ENCODE measurements at places on chromosomes 16 and 17.

GRCh38 chr16:10561001-10561400, 19.4 kb downstream of the EMP2 start:
- no peak for DNase-seq

DNA sequence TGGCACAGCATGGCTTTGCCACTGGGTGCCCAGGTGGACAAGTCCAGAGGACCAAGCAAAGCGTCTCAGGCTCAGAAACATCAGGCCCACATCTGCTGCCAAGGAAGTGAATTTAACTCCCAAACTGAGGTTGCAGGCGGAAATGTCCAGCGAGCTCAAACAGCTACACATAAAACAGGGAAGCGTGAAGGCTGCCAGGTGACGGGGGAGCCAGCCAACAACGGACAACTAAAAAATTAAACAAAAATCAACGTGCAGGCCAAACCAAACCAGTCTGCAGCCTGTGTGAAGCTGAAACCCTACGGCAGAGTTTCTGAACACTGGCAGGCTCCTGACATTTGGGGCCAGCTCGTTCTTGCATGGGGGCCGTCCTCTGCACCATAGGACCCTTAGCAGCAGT, 2.5 kb downstream of the TK1 start:
- DNase-seq = no peak

DNA sequence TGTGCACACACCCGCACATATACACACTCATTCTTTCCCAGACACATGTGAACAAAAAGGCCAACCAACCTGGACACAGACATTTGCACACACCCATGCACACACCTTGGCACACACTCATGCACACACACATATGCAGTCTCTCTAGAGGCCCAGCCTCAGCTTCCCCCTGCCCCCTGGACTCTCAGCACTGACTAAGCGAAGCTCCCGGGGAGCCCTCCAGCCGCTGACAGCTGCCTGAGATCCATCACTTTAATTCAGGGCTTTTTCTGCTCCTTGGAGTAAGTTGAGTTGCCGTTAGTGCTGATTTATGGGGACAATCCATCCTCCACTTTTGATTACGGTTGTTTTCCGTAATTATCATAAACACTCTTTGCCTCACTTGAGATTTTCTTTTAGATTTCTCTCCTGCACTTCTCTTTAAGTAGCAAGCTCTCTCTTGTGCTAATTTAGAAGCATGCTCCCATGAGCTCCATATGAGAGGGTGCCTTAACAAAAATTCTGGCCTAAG, 158.6 kb upstream of the CDC42EP4 start:
- no peak for DNase-seq

GRCh38 chr17:79132271-79133064, 57.8 kb downstream of the ENGASE start:
- no peak for DNase-seq

DNA sequence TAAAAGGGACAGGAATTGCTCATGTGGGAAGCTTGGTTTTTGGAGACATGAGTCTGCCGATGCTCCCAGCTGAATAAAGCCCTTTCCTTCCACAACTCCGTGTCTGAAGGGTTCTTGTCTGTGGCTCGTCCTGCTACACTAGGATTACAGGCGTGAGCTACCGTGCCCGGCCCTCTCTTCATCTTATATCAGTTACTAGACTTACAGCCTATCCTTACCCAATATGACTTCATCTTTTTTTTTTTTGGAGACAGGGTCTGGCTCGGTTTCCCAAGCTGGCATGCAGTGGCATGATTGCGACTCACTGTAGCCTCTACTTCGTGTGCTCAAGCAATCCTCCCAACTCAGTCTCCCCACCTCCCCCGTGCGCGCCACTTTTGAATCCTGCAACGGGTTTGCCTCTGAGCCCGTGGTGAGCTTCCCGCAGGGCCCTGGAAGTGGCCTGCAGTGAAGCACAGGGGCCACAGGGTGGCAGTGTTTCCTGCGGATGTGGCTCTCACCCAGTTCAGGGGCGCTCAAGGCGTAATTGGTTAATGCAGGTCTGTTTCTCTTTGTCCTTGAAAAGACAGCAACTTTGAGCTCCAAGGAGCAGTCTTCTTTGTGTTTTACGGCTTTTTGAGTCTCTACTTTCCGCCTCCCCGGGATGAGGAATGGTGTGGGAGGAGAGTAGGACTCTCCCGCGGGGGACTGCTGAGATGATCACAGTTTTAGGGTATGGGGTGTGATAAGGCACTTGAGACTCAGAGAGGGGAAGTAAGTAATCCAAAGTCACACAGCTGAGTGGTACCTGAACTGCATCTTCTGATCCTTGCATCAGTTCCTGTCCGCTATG, 22.7 kb upstream of the GPRC5B start:
- DNase-seq = peak; percentile 49

DNA sequence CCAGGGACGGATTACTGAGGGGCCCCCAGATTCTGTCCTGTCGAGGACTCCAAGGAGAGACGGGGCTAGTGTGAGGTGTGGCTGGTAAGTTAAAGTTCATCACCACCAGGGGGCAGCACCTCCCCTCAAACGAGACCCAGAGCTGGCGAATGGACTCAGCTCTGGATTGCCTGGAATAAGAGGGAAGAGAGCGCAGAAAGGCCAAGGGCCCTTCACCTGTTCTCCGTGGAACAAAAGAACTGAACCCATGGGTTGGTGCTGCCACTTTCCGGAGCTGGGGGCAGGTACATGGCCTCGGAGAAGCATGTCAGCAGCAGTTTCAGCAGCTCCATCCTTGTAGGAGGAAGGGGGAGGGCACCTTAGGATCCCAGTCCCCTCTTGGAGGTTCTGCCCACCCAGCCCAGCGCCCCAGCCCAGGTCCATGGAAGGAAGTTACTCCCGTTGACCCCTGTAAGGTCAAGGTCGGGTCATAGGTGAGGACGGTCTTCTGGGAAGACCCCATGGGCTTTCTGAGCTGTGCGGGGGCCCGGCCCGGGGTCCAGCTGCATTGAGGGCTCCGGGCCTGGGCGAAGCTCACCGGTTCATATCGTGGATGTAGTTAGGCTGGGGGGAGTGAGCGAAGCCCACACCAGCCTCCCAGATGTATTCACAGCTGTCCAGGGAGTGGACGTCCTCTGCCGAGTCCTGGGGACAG, 10.8 kb downstream of the HID1 start:
- peak; percentile 90 for DNase-seq

- DNase-seq = no peak
These were observed 946 bp upstream of the TMEM256 start for GRCh38 chr17:7404737-7405349.

DNA sequence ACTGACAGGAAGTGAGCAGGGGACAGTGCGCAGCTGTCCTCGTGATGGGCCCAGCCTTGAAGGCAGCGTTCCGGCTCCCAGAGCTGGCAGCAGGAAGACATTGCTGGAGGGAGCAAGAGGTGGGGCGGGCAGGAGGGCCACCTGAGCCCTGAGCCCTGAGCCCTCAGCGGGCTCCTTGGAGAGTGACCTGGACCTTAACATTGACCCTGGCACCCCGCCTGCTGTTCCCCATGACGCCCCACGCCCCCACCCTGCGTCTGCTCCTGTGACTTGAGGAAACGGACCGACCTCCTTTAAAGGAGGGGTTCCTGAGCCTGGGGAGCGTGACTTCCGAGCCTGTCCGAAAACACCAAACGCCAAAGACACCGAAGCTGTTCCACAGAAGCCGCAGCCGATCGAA, 25.1 kb upstream of the ENPP7 start:
- no peak for DNase-seq

DNA sequence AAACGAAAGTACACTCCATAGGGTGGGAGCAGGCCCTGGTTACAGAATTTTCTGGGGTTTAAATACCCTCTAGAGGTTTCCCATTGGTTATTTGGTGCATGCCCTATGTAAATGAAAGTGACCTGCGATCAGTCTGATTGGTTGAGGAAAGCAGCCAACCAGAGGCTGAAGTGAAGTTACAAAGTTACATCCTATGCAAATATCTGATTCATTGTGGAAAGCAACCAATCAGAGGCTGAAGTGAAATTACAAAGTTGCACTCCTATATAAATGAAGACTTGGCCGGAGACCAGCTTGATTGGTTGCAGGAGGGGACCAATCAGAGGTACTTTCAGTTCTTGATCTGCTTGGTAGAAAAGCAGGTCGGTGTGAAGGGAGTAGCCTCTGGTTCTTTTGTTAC, 24.4 kb downstream of the NAA60 start:
- no peak for DNase-seq

- DNase-seq = peak; percentile 61
These were observed 119.2 kb upstream of the CACNG5 start for GRCh38 chr17:66715745-66716156.

- no peak for DNase-seq
These were observed 57.3 kb downstream of the CACNG5 start for GRCh38 chr17:66892246-66892645.

DNA sequence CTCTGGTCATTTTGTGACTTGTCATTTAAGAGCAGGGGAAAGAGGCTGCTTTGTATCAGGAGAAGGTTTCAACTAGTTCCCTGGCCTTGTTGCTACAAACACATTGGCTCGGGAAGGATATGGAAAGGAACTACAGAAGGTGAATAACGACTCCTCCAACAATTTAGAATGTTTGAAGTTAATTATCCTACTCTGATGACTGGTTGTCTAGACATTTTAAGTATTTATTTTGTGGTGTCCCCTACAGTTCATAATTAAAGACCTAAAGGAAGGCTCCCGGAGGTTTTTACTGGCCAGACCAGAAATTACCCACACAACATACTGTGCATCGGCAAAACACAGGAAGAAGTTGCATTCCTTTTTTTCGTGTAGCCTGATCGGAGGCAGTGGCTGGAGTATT, 515.8 kb upstream of the SALL1 start:
- DNase-seq = no peak

- DNase-seq = peak; percentile 67
These were observed at the start of gene UNC119 for GRCh38 chr17:28552176-28552999. Gene UNC119, minus strand, starts transcription at chr17:28552624. Its CDS starts 67 bp downstream, at chr17:28552557.

GRCh38 chr17:46851029-46851741, at the start of gene WNT9B:
Gene WNT9B, plus strand, starts transcription at chr17:46851583. Its CDS starts 56 bp downstream, at chr17:46851639.
- DNase-seq = no peak

DNA sequence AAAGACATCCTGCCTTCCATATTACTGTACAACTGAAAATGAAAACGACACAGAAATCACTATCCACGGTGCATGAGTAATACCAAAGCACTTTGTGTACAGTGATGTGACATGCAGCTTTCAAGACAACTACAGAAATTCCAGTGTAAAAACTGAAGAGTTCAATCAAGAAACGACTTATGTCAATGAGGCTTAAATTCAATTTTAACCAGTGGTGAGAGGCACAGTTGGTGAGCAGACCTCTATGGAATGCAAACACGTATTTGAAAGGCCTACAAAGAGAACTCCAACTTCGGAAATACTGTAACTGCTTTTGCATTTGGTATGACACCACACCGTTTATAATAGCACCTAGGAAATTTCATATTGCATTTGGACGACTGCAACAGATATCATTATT, 87.6 kb downstream of the USP31 start:
- no peak for DNase-seq

- DNase-seq = peak; percentile 16
These were observed 14.5 kb downstream of the GLIS2 start for GRCh38 chr16:4330277-4330874.

DNA sequence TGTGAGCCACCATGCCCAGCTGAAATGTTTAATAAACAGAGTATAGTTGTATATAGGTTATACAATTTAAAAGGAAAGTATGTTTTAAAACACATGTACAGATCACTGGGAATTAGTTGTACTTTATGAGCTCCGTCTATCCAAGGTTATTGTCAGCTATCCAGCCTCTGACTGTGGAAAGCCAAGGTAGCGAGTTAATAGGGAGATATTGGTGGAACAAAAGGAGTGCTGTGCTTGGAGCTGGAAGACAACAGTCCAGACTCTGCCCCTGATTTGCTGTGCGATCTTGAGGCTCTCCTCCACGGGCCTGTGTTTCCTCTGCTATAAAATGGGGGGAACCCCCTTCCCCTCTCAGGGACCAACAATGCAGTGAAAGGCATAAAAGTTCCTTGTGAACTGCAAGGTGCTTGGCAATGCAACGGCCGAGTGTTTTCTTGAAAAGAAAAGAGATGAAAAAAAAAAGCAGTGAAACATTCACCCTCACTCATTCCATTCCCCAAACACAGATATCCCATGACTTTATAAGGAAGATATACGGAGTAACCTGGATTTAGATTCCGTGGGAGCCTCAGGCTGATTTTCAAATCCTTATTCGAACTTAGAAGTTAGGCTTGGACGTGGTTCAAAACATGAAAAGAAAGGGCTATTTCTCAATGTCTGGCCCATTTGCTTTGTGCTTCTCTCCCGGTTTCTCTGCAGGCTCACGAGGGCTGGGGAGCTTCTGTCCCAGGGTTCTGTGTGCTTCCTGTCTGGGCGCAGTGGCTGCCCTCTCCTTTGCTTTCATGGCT, 34.1 kb downstream of the CUEDC1 start:
- DNase-seq = no peak

- DNase-seq = no peak
These were observed 785 bp downstream of the NME3 start for GRCh38 chr16:1770328-1771187.

GRCh38 chr17:2749784-2750181, 331 bp upstream of the CCDC92B start:
- DNase-seq = no peak

GRCh38 chr16:15775209-15775608, 81.6 kb downstream of the MYH11 start:
- no peak for DNase-seq

DNA sequence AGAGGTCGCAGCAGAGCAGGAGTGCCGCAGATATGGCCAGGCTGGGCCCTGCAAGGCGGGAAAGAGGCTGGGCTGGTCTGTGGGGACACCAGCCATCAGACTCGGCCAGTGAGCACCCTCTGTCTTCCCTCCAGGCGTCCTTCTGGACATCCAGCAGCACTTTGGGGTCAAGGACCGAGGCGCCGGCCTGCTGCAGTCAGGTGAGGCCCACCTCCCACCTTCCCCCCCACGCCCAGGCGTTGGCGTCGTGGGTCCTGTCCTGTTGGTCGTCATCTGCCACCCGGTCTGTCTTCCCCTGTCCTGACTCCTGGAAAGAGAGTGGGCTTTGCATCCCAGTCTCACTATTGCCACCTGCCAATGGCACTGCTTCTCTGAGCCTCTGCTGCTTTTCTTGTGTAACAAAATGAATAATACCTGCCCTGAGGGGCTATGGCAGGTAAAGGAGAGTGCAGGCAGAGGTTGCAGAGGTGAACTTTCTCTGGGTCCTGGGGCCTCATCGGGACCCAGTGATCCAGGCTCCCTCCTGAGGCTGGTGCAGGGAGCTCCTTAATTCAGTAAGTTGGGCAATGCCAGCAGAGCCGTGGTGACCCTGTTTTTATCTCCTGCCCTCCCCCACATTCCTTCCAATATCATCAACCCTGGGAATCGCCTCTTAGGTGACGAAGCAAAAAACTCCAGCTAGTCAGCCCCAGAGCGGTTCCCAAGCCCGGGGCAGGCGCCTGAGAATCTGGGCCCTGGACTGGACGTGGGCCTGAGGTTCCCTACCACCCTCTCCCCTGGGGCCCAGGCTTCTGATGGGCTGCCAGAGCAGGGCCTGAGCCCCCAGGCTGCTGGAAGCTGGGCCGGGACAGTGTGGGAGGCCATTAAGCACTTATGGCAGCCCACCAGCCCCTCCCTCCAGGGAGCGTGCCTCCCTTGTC, 14.7 kb downstream of the SPNS2 start:
- DNase-seq = no peak

- no peak for DNase-seq
These were observed 20.1 kb upstream of the CCL5 start for GRCh38 chr17:35900280-35900679.
